ENCODE measurements at places on chromosomes 12 and 14.

DNA sequence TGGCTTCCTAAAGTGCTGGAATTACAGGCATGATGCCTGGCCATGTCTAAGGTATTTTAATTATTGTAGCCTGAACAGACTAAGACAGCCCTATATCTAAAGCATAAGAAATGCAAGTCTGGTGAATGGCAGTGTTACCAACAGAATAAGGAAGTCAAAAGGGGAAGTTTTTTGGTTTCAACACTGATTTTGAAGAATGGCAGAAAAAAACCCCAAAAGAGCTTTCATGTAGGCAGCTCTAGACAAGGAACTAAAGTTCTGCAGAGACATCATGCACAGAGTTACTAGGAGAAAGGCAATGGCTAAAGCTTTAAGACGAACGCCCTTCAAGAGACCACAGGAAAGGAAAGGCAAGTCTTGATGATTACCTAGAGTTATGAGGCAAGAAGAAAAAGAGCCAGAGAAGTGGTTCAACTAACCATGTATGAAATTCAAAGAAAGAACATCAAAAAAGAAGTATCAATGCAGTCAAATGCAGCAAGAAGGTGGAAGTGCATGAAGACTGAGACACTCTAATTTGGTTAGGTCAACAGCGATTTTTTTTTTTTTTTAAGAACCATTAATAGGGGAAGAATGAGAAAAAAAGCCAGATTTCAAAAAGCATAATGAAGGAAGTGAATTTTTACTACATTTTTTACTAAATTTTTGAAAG lies 50.8 kb downstream of the RPS6KA5 start:
- no peak for DNase-seq

DNA sequence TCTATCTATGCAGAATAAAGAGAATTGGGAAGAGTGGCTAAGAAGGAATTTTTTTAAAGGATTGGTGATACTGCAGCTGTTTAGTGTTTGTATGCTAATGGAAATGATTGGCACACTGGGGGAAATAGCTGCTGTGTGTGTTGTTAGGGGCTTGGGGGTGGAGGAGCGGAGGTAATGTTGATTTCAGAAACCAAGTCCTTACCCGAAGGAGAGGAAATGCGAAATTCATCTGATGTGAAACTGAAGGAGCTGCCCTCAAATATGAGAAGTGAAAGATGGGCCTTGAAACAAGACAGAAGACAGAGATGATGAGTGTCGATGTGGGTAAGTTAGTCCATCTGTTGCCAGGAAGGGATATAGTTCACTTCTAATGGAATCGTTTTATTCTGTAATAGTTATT lies 21.2 kb upstream of the RNASE12 start:
- DNase-seq = no peak

- DNase-seq = no peak
These were observed 77.6 kb upstream of the PRKD1 start for GRCh38 chr14:30005114-30005808.

DNA sequence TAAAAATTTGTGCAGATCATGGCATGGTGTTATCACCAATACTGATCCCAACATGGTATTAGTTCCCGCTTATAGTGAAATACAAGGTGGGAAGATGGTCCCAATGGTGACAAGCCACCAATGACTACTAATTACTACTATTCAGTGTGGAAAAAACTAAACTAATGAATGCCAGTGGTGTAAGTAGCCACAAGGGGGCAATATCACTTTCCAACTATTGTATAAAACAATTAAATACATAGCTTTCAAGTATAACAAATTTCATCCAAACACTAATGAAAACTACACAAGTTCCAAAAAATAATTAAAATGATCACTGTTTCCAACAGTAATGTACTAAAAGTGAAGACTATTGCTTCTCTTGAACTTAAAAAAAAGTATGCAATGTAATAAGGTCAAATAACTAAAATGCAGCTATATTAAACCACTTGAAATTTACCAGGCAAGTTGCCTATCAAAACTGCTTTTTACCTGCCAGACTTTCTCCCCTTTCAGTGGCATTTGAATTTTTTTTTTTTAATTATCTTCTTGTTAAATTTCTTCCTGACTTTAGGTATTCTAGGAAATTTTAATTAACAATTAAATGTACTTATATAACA lies 58.0 kb downstream of the PAPLN start:
- no peak for DNase-seq

- no peak for DNase-seq
These were observed 1.2 kb upstream of the LRP1-AS start for GRCh38 chr12:57148469-57149244.

GRCh38 chr12:116959845-116960514 lies 49.2 kb downstream of the FBXW8 start:
- no peak for DNase-seq

DNA sequence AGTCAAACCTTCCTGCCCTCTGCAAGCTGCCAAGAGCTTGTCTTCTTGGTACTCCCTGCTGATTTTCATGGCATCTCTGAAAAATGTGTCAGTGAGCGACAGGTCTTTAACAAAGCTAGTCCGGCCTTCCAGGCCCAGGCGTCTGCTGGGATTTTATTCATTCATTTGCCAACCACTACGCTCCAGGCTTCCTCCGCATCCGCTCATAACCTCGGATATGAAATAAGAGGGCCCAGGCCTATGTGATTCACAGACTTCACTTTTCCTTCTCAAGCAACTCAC lies 13.8 kb downstream of the TSPAN9 start:
- DNase-seq = no peak

DNA sequence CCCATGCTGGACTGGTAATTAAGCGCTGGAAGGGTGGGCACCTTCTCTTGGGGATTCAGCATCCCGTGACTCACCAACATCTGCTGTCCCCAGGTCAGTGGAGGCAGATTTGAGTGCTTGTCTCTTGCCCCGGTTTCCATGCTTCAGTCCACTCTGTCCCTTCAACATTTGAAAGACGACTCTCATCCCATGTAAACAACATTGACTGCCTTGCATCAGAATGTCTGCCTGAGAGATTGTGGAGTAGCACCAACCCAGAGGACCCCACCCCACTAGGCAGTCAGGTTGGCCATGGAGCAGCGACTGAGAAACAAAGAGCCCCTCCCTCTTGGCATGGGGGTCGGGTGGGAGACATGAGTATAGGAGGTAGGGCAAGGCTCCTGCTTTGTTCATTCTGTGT lies 4.9 kb upstream of the STAC3 start:
- no peak for DNase-seq

DNA sequence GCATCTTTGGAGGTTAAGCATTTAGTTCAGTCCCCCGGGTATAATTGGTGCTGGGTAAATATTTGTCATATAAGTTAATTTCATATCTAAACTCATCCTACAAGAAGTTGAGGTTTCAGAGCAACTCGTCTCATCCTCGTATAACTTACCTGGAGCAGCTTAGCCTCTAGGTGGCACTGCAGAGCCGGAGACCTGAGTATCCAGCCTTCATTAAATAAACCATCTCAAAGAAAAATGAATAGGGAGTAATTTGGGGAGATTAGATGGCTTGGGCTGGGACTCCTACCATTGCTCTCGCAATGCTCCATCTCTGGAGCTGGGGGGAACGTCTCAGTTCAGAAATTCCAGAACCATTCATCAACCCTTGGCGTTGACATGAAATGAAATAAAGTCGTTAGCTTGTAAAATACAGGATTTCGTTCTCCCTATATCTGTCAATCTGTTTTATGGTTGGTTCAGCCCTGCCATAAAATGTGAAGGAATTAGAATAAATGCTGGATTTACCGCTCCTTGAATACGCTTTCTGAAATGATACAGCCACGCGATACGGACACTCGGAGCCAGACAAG lies 122.9 kb upstream of the TMEM132D start:
- DNase-seq = no peak

DNA sequence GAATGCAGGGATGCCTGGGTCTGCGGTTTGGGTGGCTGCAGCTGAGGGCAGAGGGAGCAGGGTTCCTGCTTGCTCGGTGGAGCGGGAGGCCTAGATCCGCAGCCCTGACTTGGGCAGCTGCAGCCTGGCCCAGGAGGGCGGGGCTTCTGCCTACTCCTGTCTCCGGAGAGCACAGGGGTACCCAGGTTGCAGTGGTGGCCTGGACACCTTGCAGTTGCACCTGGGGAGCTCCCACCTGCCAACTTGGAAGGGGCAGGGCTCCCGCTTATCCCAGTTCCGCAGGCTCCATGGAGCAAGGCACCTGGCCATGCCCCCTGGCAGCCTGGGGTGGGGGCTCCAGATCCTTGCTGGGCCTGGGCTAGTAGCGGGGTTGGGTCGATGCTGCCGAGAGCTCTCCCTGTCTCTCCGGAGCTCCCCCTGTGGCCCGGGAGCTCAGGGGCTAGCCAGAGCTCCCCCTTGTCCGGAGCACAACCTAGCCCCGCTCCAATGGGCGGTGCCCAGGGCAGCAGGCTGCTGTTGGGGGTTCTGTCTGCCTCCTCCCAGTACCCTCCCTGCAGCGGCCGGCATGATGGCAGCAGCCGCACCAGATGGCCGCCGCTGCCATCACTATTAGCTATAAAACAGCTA lies 136.4 kb downstream of the PTPRR start:
- DNase-seq = no peak

DNA sequence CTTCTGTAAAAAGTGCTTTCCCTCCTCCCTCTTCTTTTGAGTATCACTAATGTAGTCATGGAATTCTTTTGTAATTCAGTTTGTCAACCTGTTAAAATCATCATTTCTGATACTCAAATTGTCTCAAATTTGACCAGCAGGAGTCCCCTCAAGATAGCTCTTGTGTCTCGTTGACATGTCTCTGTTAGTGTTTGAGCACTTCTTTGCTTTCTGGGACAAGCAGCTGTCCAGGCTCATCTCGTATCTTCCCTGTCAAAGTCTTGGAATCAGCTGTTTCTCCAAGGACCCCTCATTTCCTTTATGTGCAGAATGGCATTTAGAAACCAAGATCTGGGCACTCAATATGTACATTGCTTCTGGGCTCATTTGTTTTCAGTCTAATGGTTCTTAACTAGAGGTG lies 10.7 kb downstream of the CIPC start:
- DNase-seq = no peak

DNA sequence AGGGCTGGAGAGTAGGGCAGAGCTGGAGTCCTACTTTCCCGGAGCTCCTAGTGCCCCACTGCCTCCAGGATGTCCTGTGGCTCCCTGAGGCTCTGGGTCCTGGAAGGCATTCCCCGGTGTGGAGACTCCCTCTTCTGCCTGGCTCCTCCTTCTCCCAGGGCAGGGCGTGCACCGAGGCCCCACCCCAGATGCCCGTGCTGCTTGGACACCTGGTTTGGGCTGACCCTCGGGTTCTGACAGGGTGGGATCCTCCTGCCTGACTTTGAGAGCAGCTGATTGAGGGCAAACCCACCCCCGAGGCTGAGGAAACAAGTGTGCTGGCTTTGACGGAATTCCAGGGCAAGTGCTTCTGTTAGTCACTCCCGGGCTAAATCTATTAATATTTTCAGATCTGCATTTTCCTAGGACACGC lies 15.4 kb downstream of the TEAD4 start:
- no peak for DNase-seq

- no peak for DNase-seq
These were observed 1568.2 kb upstream of the SEL1L start for GRCh38 chr14:83101846-83102245.

GRCh38 chr14:92040431-92041051 lies 682 bp upstream of the TRIP11 start:
- DNase-seq = no peak

GRCh38 chr14:59020382-59020781 lies 168.1 kb upstream of the DAAM1 start:
- no peak for DNase-seq

GRCh38 chr14:74586681-74587362 lies 25.2 kb downstream of the LTBP2 start:
- no peak for DNase-seq

DNA sequence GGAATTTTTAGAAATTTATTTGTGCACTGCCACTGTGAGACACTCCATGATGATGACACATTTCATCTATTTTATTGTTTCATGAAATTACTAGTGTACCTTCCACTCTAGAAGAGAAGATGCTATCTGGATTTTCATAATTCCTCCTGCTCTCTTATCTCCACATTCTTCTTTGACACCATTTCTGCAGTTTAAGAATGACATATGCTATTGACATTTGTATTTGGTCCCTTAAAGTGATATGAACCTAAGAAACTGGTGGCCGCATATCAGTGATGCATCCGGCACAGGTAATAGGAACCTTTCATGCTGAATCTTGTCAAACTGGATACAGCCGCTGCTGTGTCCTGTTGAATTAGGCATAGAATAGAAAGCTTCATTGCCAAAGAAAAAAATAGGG lies 696.3 kb downstream of the TMEM121 start:
- no peak for DNase-seq

DNA sequence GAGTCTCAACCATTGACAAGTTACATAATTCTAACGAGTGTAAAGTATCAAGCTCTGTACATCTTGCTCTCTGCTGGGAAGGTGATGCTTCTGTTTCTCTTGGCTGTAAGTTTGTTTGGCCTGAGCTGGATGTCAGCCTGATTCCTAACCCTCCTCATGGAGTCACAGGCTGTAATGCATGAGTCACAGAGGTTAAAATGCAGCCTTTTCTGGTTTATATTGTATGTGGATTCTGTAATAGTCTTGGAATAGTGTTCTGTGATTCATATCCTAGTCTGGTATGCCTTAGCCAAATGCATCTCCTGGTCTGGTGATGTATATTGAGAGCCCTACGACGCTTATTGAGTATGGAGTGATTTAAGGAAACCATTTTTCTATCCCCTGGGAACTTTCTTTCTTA lies 104.5 kb upstream of the FRMD6 start:
- DNase-seq = no peak

- DNase-seq = no peak
These were observed 57.9 kb upstream of the SLC38A2 start for GRCh38 chr12:46430340-46430948.

DNA sequence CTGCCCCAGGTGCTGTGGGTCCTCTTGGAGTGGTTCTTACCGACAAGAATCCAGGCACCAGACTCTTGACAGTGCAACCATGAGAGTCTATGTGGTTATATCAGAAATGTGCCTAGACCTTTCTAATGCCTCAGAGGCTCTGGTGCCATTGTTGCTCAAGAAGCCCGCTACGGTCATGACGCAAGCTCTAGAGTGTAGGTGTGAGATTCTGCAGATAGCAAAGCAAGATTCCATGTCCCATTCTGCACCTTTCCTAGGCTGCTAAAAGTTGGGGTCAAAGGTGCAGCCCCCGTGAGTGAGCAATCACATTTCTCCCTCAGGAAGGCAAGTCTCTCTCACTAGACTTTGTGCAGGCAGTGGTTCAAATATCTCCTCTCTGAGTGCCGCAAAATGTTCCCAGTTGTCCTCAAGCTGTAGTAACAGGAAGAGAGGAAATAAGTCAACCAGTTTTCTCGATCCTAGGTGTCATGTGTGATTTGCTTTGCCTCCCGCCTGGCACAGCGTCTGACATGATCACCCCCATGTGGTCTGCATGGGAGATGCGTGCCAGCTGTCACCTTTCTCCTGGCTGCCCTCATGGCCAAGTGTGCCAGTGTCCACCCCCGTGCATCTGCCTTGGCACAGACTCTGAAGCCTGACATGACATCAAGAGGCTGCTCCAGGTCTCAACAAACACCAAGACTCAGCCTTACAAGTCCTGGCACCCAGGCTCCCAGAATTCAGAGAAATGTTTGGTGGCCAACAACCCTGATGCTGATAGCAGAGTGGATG lies 122.5 kb upstream of the COCH start:
- DNase-seq = no peak
